ENCODE measurements at places on chromosomes 12 and 14.
A peak's percentile ranks its signal among the peaks of the same experiment; 100 is the strongest.

DNA sequence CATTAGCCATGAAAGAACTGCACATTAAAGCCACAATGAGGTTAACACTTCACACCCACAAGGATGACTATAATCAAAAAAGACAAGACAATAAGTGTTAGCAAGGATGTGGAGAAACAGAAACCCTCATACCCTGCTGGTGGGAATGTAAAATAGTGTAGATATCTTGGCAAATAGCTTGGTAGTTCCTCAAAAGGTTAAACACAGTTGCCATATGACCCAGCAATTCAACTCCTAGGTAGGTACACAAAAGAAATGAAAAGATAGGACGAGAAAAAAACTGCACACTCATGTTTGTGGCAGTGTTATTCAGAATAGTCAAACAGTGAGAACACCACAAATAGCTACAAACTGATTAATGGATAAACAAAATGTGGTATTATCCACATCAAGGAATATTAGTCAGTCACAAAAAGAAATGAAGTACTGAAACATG is 93.5 kb downstream of the ATXN2 start:
- H3K4me1 ChIP-seq: peaks cover 11% of the 10 kb centered on the region
- DNase-seq: no peak
- H3K27me3 ChIP-seq: no peaks in the 10 kb centered on the region
- no peak overlapping the region for H3K27ac ChIP-seq

GRCh38 chr12:83404521-83404920 is 717.8 kb downstream of the TMTC2 start:
- DNase-seq: no peak
- no peaks in the 10 kb centered on the region for H3K4me1 ChIP-seq
- no peak overlapping the region for H3K4me3 ChIP-seq
- H3K36me3 ChIP-seq: no peaks in the 10 kb centered on the region
- H3K27ac ChIP-seq: no peak overlapping the region
- no peaks in the 10 kb centered on the region for H3K27me3 ChIP-seq

- H3K27ac ChIP-seq: peak overlapping the region; percentile 79
- DNase-seq: no peak
- H3K27me3 ChIP-seq: no peaks in the 10 kb centered on the region
- H3K4me3 ChIP-seq: peak overlapping the region; percentile 93
- H3K36me3 ChIP-seq: peaks cover 71% of the 10 kb centered on the region
These were observed 365 bp upstream of the TPI1 start for GRCh38 chr12:6866920-6867412.

DNA sequence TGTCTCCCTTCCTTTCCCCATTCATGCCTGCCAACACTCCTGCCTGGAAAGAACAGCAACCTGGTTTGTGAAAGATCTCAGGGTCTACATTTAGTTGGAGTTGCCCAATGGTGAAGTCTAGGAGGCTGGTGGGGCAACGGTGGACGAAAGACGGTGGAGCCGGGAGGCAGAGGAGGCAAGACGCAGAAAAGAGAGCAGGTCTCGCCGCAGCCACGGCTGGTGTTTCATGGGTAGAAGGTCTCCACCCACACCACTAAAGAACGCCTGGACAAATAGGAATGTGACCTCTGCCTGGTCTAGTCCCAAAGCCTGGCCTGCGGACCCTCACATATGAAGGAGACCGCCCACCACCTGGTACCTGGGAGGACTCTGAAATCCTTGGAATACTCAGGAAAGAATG is 185.6 kb downstream of the ALG10 start:
- H3K4me3 ChIP-seq: no peak overlapping the region
- no peaks in the 10 kb centered on the region for H3K27me3 ChIP-seq
- no peak for DNase-seq

DNA sequence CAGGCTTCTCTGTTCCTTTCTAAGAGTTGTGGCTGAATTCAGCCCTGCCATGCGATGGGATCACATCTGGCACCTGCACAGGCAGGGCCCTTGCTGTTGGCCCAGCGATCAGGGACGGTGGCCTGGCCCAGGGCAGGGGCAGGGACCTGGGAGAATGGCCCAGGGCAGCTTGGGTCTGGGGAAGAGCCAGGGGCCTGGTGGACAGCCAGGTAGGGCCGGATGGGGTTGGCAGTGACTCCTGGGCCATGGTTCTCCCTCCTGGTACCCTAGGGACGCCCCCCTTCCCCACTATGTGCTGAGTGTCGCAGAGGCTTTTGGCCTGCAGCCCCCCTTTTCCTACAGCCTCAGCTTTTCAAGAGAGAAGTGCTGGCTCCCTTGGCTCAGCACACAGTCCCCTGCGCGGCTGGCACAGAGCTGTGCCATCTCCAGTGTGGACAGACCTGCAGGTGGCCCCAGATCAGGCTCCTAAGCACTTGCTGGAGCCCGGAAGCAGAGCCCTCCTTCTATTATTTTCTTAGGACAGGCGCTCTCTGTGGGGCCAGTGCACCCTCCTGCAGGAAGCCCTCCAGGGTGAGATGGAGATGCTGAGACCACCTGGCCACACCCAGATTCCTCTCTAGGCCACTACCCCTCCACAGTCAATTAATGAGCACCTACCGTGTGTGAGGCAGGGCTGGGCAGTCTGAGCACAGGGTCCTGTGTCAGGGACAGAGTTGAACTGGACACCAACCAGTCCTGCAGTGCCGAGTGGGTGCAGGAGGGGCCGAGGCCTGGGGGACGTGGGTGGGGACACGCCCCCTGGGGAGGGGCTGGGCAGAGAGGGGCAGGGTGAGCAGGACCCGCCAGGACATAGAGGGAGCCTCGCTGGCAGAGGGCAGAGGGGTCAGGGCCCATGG is 267.6 kb downstream of the ADGRD1 start:
- H3K27ac ChIP-seq: no peak overlapping the region
- peaks cover 21% of the 10 kb centered on the region for H3K27me3 ChIP-seq
- no peaks in the 10 kb centered on the region for H3K36me3 ChIP-seq
- no peak overlapping the region for H3K4me3 ChIP-seq

DNA sequence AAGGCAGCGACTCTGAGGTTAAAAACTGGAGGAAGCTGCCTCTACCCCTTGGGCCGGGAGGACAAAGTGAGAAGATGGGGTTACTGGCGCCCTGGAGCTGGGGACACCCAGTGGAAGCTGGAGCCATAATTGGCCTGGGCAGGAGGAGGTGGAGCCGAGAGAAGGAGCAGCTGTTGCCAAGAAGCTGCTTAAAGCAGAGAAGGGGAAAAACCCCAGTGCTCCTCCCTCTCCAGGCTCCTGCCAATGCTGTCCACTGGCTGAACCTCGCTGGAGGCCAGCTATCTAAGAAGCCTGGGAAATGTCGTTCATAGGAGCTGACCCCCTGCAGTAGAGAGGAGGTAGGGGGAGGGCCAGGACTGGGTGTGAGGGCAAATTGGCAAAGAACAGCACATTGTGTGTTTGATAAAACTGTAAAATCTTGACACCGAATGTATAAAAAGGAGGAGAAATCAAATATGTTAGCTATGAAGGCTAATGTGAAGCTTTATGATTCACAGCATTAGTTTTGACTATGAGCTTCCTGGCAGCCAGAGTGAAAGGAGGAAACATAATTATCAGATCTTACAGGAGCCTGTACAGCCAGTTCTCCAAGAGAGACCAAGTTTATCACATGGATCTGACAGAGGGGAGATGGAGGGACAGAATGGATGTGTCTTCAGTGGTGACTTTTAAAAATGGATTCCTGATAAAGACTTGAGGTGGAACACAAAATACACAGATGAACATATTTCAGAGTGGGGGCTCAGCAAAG is 9.5 kb downstream of the HHIPL1 start:
- no peaks in the 10 kb centered on the region for H3K4me1 ChIP-seq
- H3K27me3 ChIP-seq: peaks cover 41% of the 10 kb centered on the region
- DNase-seq: no peak
- H3K36me3 ChIP-seq: no peaks in the 10 kb centered on the region

GRCh38 chr12:124939079-124939420 is 24.6 kb upstream of the UBC start:
- no peak overlapping the region for H3K4me3 ChIP-seq
- H3K27ac ChIP-seq: no peak overlapping the region
- H3K4me1 ChIP-seq: peaks cover 11% of the 10 kb centered on the region
- no peaks in the 10 kb centered on the region for H3K36me3 ChIP-seq
- no peaks in the 10 kb centered on the region for H3K27me3 ChIP-seq

GRCh38 chr12:76998908-76999556 is 66.3 kb downstream of the E2F7 start:
- H3K27me3 ChIP-seq: peaks cover 11% of the 10 kb centered on the region
- no peak overlapping the region for H3K4me3 ChIP-seq
- H3K4me1 ChIP-seq: no peaks in the 10 kb centered on the region
- H3K27ac ChIP-seq: no peak overlapping the region
- no peaks in the 10 kb centered on the region for H3K36me3 ChIP-seq
- DNase-seq: no peak

DNA sequence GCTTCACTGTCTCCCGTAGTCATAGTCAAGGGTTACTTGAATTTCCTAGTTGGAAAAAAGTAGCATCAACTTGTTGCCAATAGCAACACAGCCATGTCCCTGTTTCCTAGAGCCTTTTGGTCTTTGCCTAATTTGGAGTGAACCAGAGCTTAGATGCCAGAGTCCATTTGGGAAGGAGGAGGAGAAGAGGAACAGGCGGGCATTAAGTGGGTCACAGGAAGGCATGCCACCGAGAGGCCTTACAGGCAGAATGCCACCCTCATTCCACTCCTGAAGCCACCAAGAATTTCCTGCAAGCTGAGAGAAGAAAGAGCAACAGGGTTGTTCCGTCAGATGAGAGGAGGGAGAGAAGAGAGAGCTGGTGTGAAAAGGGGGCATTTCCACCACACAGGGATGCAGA is 339.5 kb downstream of the DPF3 start:
- no peak overlapping the region for H3K27ac ChIP-seq
- no peaks in the 10 kb centered on the region for H3K27me3 ChIP-seq
- no peaks in the 10 kb centered on the region for H3K4me1 ChIP-seq
- no peaks in the 10 kb centered on the region for H3K36me3 ChIP-seq
- DNase-seq: no peak

DNA sequence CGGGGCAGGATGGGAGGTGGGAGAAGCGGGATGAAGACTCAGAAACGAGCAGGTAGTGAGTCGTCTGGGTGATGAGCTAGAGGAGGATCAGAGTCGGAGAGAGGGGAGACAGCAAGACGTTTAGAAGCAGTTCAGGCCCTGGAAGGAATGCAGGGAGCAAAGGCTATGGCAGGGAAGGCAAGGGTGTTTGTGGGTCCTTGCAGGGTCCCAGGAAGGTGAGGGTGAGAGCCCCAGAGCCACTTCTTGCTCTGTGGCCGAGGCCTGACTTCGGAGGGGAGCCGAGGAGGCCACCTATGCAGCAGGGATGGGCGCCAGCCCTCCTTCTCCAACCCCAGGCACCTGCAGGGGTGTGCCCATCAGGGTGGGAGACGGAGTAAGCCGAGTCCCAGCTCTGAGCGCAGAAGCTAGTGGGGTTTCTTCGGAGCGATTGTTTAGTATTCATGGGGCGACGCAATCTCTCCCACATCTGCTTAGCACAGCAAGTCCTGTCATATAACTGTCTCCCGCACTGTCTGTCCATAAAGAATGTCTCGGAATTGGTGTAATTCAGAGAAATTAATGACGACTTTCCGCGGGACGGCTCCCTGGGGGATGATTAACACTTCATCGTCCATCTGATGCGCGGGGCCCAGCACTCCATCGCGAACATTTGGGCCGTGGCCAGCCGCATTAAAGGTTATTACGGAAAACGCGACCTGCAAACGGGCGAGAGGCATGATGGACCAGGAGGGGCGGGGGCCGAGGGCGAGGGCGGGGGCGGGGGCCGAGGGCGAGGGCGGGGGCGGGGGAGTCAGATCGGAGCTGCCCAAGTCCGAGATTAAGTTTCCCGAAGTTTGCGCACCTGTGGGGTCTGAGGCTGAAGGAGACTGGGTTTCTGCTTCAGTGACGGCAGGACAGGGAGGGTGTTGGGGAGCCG is 12.2 kb upstream of the CALCOCO1 start:
- DNase-seq: no peak
- H3K4me1 ChIP-seq: peaks cover 14% of the 10 kb centered on the region
- no peak overlapping the region for H3K27ac ChIP-seq

DNA sequence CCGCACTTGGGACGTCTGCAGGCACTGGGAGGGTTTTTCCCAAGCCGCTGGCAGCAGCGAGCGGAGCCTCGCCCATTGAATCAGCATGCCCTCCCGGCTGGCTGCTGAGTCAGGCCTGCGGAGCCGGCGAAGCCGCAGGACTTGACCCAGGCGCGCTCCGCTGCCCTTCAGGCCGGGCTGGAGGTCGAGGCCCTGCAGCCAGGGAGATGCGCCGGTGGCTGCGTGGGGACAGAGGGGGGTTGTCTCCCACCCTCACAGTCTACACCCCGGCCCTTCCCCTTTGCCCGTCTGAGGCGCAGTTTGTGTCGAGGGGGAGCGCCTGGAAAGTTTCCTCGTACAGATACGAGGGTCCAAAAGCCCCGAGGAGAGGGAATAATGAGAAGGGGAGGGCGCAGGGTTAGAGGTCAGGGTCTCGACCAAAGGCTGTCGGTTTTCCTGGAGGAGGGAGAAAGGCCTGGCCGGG is 759 bp upstream of the KLC1 start:
- H3K27ac ChIP-seq: peak overlapping the region; percentile 81
- peaks cover 4% of the 10 kb centered on the region for H3K36me3 ChIP-seq
- peak; percentile 63 for DNase-seq
- H3K4me3 ChIP-seq: peak overlapping the region; percentile 87

DNA sequence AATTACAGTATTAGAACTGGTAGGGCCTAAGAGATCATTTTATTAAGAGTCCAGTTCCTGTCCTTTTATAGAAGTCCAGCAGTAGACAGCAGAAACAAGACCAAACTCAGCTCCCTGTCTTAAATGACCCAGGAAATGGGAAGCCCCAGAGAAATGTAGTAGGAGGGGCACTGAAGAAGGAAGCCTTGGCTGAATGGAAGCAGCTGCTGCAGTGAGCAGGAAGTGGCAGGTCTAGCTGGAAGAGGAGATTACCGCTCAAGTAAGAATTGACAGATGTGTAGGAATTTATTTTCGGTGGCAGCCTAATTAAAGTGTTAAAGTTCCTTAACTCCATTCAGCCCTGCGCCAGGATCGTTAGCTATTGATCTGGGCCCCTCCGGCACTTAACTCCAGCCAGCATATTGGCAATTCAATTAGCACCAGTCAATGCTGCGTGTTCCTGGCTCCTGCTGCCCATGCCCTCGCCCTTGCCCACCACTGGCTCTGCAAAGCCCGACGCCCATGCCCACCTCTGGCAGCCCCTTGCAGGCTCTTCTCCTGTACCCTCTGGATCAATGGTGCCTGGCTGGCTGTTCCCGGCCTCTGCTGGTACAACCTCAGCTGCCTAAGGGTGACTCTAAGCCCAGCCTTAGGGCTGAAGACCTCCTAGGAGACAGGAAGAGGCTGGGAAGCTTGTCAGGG is 21.1 kb downstream of the ZFHX2 start:
- no peak for DNase-seq
- no peaks in the 10 kb centered on the region for H3K27me3 ChIP-seq
- H3K4me1 ChIP-seq: no peaks in the 10 kb centered on the region

GRCh38 chr14:103292426-103293374 is 41.3 kb upstream of the EIF5 start:
- no peaks in the 10 kb centered on the region for H3K4me1 ChIP-seq
- peak; percentile 89 for DNase-seq
- no peak overlapping the region for H3K27ac ChIP-seq
- H3K27me3 ChIP-seq: peaks cover 9% of the 10 kb centered on the region
- H3K36me3 ChIP-seq: no peaks in the 10 kb centered on the region
